ENCODE measurements at places on chromosomes 12 and 14. TPM values are rescaled to one million over a fixed set of nuclear protein-coding genes. Genes with fewer than 3 reads are reported as not detected.

DNA sequence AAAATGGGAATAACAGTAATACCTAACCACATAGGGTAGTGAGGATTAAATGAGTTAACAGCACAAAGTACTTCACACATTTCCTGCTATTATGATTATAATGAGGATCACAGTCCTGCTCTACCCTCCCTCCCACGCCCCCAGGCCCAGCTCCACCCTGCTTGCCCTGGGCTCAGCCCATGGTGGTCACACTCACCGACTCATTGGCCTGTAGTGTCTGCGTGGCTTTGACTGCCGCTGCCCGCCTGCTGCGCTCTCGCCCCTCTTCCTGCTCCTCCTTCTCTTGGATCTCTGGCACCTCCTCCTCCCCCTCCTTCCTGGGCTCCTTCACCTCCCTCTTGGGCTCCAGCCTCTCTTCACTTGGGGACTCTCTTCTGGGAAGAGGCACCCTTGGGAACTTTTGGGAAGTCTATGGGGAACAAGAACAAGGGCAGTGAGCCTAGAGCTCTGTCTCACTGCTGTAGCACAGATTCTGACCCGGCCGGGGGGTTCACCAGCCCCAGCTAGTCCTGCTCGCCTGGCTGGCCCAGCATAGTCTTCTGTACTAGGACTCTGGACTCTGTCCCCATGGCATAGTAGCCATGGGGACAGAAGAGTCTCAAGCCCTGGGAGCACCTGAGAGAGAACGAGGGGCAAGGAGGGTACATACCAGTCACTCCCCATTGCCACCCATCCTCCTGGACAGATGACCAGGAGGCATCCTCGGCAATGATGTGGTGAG lies 7.1 kb upstream of the PNMA1 start:
- peaks cover 2% of the 10 kb centered on the region for H3K4me1 ChIP-seq
- H3K27ac ChIP-seq, result peak overlapping the region; percentile 4
- H3K4me3 ChIP-seq, result no peak overlapping the region
- no peak for DNase-seq
- H3K27me3 ChIP-seq, result no peaks in the 10 kb centered on the region

GRCh38 chr12:9115731-9116559 lies at the start of gene A2M:
A2M (minus strand) TSS chr12:9115919; CDS start chr12:9115849, 70 bp downstream.
- H3K4me3 ChIP-seq, result no peak within 1 kb of the TSS
- no peaks in the 10 kb centered on the region for H3K36me3 ChIP-seq
- H3K27me3 ChIP-seq, result peaks cover 1% of the 10 kb centered on the region
- no peak within 1 kb of the TSS for H3K27ac ChIP-seq
- DNase-seq, result no peak

DNA sequence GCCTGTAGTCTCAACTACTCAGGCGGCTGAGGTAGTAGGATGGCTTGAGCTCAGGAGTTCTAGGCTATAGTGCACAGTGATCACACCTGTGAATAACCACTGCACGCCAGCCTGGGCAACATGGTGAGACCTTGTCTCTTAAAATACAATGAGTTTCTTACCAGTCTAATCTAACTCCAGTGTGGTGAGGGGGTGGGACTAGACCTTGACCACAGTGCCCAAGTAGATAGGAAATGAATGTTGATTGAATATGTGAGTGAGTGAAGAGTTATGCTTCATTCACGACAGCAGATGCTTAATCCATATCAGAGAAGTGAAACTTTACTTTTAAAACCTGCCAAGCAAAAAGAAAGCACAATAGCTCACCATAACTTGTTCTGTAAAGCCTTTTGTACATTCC lies 11.2 kb upstream of the AK7 start:
- H3K27me3 ChIP-seq, result no peaks in the 10 kb centered on the region
- DNase-seq, result no peak
- H3K36me3 ChIP-seq, result peaks cover 34% of the 10 kb centered on the region
- peaks cover 10% of the 10 kb centered on the region for H3K4me1 ChIP-seq
- H3K27ac ChIP-seq, result peak overlapping the region; percentile 73

DNA sequence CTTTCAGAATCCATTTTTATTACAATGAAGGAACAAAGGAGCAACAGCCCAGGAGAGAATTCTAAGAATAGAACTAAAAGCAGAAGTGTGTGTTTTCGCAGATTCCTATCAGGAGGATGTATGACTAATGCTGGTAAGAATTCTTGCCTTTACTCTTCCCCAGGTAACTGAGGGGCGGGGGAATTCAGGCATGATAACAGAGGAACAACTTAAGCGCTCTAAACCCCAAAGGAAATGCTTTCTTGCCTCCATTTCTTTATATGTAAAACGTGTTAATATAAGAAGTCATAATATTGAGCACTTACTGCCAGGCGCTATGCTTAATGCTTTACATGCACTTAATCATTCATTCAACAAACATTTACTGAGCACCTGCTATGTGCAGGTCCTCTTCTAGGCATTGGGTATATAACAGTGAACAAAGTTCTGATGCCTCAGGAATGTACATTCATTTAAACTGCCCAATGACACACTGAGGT lies 4.5 kb downstream of the HCAR1 start:
- peak overlapping the region; percentile 79 for H3K27ac ChIP-seq
- no peaks in the 10 kb centered on the region for H3K36me3 ChIP-seq
- H3K4me1 ChIP-seq, result peaks cover 33% of the 10 kb centered on the region
- no peak for DNase-seq

GRCh38 chr14:78633752-78634151 lies 463.6 kb downstream of the NRXN3 start:
- H3K4me1 ChIP-seq, result no peaks in the 10 kb centered on the region
- no peak overlapping the region for H3K4me3 ChIP-seq

DNA sequence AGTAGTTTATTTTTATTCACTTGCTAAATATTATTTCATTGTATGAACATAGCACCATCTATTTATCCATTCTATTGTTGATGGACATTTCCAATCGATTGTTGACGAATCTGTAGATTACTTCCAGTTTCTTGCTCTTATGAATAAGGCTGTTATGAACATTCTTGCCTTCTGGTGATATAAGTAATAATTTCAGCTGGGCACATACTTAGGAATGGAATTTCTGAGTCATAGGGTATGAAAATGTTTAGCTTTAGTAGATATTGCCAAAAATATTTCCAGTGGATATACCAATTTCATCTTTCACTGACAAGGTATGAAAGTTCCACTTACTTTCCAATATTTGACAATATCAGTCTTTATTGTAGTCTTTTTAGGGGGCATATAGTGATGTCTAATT lies 468.5 kb downstream of the ETNK1 start:
- H3K36me3 ChIP-seq, result no peaks in the 10 kb centered on the region
- no peak overlapping the region for H3K27ac ChIP-seq
- H3K27me3 ChIP-seq, result no peaks in the 10 kb centered on the region

DNA sequence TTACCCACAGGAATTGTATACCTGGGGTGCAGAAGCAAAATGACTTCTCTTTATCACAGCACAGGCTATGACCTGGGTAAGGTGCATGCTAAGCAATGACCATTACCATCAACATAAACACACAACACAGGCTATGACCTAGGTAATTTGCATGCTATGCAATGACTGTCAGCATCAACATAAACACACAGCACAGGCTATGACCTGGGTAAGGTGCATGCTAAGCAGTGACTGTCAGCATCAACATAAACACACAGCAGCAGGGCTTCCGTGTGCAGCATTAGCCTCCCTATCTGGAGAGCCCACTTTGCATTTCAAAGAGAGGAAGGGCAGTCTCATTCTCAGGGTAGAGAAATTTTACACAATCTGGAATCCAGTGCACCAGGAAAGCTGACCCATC lies 583.0 kb downstream of the TMEM121 start:
- H3K27me3 ChIP-seq, result no peaks in the 10 kb centered on the region
- H3K36me3 ChIP-seq, result no peaks in the 10 kb centered on the region
- no peak for DNase-seq
- H3K4me1 ChIP-seq, result no peaks in the 10 kb centered on the region

- DNase-seq, result no peak
- no peaks in the 10 kb centered on the region for H3K27me3 ChIP-seq
- no peak overlapping the region for H3K27ac ChIP-seq
- H3K4me1 ChIP-seq, result peaks cover 9% of the 10 kb centered on the region
- no peak overlapping the region for H3K4me3 ChIP-seq
These were observed 29.7 kb downstream of the R3HDM2 start for GRCh38 chr12:57401165-57401564.

DNA sequence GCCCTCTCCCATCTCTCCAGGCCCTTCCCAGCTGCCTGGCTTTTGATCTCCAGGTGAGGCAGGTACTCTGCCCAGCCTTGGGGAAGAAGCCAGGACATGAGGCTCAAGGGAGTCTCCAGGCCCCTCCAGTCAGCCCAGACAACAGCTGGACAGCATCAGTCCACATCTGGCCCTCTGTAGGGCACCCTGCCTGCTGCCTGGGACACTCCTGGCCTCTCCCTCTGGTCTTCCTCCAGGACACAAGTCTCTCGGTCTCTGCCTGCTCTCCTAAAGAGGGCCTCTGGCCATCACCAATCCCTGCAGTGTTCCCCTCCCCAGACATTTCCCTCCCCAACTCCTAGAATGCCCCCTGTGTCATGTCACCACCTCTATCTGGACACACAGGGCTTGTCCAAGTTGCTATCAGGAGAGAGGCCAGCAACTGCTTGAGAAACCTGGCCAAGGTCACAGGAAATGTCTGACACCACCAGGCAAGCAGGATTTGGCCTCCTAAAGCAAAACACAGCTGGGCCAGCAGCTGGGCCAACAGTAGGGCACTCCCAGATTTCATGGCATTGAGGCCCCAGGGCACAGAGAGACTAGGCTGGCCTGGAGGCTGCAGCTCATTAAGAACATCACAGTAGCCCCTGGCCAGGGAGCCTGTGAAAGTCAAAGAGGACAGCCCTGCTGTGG lies 29.0 kb downstream of the LTBP2 start:
- no peak overlapping the region for H3K27ac ChIP-seq
- H3K4me1 ChIP-seq, result no peaks in the 10 kb centered on the region
- no peaks in the 10 kb centered on the region for H3K27me3 ChIP-seq
- no peak overlapping the region for H3K4me3 ChIP-seq

DNA sequence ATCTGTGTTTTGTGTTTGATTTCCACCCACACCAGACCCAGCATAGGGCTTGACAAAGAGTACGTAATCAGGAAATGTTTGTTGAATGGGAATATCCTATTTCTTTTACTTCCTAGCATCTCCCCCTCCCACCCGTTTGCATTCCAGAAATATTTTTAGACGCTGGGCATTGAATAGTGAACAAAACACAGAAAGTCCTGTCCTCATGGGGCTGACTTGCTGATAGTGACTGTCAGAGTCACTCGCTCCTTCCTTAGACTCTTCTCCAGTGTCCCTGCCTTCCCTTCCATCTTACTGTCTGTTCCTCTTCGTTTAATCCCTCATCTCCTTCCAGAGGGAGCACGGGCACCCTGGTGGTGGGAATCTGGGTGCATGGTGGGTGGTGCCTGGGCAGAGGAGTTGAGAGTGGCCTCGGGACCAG lies 53.6 kb downstream of the SLC25A47 start:
- H3K36me3 ChIP-seq, result peaks cover 41% of the 10 kb centered on the region
- H3K4me1 ChIP-seq, result peaks cover 48% of the 10 kb centered on the region
- H3K4me3 ChIP-seq, result peak overlapping the region; percentile 95
- H3K27me3 ChIP-seq, result no peaks in the 10 kb centered on the region
- H3K27ac ChIP-seq, result peak overlapping the region; percentile 95

GRCh38 chr14:90733139-90733808 lies 83.0 kb downstream of the TTC7B start:
- no peak overlapping the region for H3K27ac ChIP-seq
- no peaks in the 10 kb centered on the region for H3K36me3 ChIP-seq
- no peak for DNase-seq
- H3K4me1 ChIP-seq, result no peaks in the 10 kb centered on the region

GRCh38 chr14:81023095-81023710 lies 67.8 kb downstream of the TSHR start:
- H3K27ac ChIP-seq, result no peak overlapping the region
- no peaks in the 10 kb centered on the region for H3K4me1 ChIP-seq
- H3K27me3 ChIP-seq, result peaks cover 16% of the 10 kb centered on the region
- DNase-seq, result no peak
- no peaks in the 10 kb centered on the region for H3K36me3 ChIP-seq

- DNase-seq, result no peak
- H3K4me1 ChIP-seq, result no peaks in the 10 kb centered on the region
- no peak overlapping the region for H3K27ac ChIP-seq
- no peaks in the 10 kb centered on the region for H3K27me3 ChIP-seq
These were observed 40.8 kb downstream of the TGFB3 start for GRCh38 chr14:75941030-75941429.

DNA sequence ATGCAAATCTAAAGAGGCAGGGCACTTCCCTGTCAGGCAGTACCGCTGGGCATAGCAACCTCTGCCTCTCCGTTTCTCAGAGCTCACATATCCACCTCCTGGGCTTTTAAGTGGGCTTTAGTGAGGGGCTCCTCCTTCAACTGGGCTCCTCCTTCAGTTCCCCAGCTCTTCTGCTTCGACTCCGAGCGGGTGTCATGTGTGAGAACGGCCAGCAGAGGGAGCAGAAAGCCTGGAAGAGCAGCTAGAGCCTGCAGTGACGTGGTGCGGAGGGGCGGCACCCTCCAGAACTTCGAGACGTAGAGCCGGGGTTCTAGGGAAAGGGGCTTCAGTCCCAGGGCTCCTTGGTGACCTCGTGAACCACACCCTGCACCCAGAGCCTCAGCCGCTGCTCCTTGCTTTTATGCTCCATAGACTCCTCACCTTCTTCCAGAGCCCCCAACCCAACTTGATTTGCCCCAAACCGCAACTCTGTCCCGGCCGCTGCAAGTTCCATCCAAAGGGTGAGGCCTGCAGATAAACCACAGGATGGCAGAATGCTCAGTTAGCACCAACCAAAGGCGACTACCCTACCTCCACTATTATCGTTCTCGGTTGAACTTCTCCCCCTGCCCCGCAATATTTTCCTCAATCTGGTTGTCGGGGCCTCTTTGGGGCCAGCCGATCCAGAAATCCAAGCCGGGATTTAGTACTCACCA lies 383 bp upstream of the GLI1 start:
- H3K4me1 ChIP-seq, result peaks cover 62% of the 10 kb centered on the region
- H3K27ac ChIP-seq, result peak overlapping the region; percentile 98
- no peaks in the 10 kb centered on the region for H3K27me3 ChIP-seq
- peak overlapping the region; percentile 96 for H3K4me3 ChIP-seq

DNA sequence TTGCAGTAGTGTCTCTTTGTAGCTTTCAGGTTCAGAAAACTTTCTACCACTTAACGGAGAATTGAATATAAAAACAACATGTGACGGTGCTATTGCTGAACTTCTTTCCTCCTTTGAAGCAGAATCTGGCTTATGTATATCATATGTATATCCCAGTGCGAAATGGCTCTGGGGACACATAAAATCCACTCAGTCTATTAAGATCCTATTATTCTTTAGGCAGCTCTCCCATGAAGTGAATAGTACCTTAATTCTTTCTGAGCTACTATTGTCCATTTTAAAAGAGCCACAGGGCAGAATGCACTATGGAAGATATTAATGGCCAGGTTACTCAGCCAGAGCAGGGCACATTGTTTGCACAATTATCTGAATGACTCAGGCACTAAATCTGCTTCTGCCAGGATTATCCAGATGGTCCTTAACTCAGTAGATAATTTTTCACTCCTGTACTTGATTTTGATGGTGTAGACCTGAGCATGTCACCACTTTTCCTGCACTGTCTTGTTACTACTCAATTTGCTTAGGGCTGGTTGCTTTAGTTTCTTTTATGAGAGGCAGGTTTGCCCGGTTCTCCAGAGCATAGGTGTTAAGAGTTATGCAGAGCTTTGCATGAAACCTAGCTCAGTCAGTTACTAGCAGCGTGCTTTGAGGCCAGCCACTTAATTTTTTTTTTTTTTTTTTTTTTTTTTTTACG lies 5.5 kb downstream of the CNTN1 start:
- no peak overlapping the region for H3K27ac ChIP-seq
- peaks cover 3% of the 10 kb centered on the region for H3K4me1 ChIP-seq
- peaks cover 19% of the 10 kb centered on the region for H3K27me3 ChIP-seq

RBMS2 gene
- total RNA-seq, result 3.4 TPM

SLC25A47 gene
- total RNA-seq, result not detected

RAD51AP1 gene
- total RNA-seq, result 5.9 TPM

STXBP6 gene
- not detected for total RNA-seq

GABARAPL1 gene
- 2.5 TPM for total RNA-seq

GSC gene
- not detected for total RNA-seq

TMX1 gene
- total RNA-seq, result 24.6 TPM

NFKBIA gene
- 515 TPM for total RNA-seq

RFX4 gene
- not detected for total RNA-seq

Measured in activated B cell treated with CpG ODN at 0.5 μM for 24 hours (primary cell).